Activated CD4-positive, alpha-beta T cell treated with anti-CD3 and anti-CD28 coated beads for 48 hours (primary cell): ENCODE measurements at places on chromosomes 11 and 22.
A peak's percentile ranks its signal among the peaks of the same experiment; 100 is the strongest.

GRCh38 chr11:57873196-57873911 lies 111.8 kb downstream of the CTNND1 start:
- no peak for DNase-seq

DNA sequence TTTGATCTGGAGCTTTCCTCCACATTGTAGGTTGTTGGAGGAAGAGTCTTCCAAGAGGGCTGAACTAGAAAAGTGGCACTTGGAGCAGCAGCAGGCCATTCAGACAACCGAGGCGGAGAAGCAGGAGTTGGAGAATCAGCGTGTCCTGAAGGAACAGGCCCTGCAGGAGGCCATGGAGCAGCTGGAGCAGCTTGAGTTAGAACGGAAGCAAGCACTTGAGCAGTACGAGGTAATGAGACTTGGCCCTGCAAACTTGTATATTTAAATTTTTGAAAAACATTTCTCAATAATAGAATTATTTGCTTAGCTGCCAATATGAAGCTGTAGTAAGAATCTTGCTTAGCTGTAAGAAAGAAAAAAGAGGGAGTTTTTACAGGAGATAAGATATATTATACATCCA lies 84.0 kb downstream of the SWAP70 start:
- no peak for DNase-seq

GRCh38 chr11:102295045-102295444 lies 22.2 kb upstream of the BIRC3 start:
- DNase-seq = no peak

DNA sequence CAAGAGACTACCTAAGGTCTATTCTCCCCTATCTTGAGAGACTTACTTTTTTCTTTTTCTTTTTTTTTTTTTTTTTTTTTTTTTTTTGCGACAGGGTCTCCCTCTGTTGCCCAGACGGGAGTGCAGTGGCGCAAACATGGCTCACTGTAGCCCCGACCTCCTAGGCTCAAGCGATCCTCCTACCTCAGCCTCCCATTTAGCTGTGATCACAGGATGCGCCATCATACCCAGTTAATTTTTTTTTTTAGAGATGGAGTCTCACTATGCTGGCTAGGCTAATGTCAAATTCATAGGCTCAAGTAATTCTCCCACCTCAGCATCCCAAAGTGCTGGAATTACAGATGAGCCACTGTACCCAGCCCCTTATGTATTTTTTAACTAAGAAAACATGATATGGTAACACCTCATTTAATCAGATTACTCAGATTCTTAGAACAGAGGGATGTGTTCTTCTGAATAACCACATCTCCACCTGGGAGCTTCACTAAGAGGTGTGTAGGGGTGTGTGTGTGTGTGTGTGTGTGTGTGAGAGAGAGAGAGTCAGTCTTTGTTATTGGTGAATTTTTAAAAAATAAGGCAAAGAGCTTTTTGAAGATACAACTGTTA lies 102.9 kb downstream of the USP35 start:
- peak; percentile 23 for DNase-seq

- no peak for DNase-seq
Measured at GRCh38 chr11:15747671-15748070, 608.7 kb downstream of the SOX6 start.

- DNase-seq = no peak
Measured at GRCh38 chr11:73590991-73591390, 6.9 kb downstream of the FAM168A start.

DNA sequence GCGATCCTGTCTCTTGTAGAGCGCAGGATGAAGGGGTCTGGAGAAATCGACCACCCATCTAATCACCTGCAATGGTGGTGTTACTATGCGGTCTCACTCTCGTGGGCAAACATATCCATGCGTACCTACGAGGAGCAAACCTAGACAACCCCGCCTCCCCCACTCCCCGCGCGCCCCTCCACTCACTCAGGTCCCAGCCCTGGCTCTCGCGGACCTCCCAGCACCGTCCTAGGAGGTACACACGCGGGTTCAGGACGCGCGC lies 887 bp downstream of the TRPC6 start:
- DNase-seq = no peak

DNA sequence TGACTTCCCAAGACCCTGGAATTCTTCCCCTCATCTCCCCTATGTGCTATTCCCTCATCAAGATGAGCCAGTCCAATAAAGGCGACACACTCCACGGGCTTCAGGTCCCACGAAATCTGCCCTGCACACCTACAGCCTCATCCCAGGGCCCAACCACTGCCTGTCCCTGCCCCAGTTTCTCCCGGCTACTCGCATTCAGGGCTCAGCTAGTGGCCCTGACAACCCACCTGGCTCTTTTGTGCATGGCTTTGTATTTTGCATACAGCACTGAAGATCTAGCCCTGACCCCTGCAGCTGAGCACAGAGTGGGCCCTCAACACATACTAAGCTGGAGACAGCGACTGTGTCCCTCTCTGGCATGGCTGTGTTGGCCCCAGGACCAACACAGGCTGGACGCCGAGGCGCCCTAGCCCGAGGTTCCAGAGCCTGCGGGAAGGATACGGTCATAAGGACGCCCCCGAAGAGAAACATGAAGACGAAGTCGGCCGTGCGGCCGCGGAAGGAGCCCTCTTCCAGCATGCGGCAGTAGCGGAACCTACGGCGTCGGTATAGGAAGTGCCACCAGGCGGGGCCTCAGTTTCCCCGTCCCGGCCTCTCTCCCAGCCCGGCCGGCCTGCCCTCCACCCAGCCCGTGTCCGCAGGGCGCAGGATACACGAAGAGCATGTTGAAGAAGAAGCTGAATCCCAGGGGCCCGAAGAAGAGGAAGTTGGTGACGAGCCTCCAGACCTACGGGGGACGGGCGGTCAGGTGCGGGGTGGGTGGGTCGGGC lies 710 bp downstream of the DERL3 start:
- DNase-seq = peak; percentile 16

GRCh38 chr11:2587976-2588748 lies 111.6 kb downstream of the KCNQ1OT1 start:
- DNase-seq = no peak

DNA sequence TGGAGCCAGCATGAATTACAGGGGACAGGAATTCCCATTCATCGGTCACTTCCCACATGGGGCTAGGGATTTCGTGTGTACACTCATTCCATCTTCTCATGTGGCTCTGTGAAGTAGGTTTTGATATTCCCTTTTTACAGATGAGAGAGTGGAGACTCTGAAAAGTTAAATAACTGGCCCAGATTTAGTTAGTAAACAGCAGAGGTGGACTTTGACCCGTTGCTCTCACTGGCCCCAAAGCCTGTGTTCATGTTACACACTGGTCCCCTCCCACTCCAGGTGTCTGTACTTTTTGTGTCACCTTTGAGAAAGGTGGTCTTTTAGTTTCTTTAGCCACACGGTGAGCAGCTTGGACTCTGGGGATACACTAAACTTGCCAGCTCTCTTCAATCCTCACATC lies 108.5 kb downstream of the MICAL2 start:
- no peak for DNase-seq

- no peak for DNase-seq
Measured at GRCh38 chr11:84234011-84234410, 947.8 kb upstream of the CCDC90B start.

- no peak for DNase-seq
Measured at GRCh38 chr11:94077552-94078293, 50.9 kb upstream of the PANX1 start.

DNA sequence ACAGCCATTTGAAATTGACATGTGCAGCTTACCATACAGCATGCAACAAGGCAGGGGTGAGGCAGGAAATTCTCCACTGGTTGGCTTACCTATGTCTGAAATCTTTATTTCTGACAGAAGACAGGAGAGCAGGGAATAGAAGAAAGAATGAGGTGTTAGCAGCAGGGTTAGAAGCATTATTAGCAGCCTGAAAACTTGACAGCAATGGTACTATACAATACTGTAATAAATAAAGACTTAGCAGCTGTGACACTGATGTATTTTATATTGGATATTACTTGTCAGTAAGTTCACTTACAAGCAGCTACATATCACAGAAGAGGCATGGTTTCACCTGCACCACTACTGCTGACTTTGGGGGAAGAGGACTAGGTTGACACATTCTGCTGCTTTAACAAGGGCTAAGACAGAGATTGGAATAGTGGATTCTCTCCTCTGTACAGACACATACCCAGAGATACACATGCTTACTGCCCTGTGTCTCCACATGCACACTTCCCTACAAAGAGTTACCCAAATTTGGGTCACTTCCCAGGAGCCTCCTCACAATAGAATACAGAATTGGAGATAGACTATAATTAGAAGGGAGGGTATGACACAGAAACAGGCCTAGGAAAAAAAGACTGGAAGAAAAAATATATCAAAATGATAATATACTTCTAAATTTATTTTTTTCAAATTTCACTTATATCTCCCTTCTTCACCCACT lies 145.8 kb upstream of the NARS2 start:
- no peak for DNase-seq

- DNase-seq = no peak
Measured at GRCh38 chr22:48695251-48695650, 1132.4 kb downstream of the BRD1 start.

GRCh38 chr11:45617871-45618601 lies 47.4 kb downstream of the CHST1 start:
- DNase-seq = no peak

DNA sequence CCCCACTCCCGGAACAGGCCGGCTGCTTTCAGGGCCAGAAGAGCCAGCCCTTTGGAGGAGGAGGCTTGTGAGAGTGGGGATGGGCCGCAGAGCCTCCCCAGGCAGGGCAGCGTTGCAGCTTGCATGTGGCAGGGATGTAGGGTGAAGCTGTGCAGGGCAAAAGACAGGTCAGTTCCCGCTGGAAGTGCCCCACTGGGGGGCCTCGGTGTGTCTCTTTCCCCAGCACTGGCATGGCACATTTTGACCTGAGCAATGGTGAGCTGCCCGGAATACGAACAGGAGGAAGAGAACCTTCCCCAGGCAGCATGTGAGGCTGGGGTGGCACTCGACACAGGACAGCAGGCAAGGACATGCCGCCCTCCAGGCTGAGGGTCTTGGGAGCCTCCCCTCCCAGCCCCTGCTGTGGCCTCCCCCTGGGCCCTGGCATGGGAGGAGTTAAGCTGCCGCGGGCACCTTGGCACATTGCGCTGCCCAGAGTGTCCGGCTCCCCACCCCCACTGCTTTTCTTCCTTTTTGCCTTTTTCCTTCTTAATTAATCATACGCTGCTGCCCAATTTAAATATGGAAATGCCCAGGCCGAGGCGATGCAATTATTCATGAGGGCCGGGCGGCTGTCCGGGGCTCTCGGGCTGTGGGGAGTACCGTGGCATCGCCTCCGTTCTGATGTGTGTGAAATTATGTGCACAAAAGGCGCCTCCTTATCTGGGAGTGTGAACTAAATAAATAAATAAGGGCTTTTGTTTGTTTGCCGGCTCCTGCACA lies 76.0 kb upstream of the WNT7B start:
- peak; percentile 52 for DNase-seq

GRCh38 chr11:82902880-82903279 lies 1.3 kb downstream of the DDIAS start:
- DNase-seq = no peak

GRCh38 chr22:46067159-46068111 lies 82.9 kb upstream of the PPARA start:
- DNase-seq = no peak

DNA sequence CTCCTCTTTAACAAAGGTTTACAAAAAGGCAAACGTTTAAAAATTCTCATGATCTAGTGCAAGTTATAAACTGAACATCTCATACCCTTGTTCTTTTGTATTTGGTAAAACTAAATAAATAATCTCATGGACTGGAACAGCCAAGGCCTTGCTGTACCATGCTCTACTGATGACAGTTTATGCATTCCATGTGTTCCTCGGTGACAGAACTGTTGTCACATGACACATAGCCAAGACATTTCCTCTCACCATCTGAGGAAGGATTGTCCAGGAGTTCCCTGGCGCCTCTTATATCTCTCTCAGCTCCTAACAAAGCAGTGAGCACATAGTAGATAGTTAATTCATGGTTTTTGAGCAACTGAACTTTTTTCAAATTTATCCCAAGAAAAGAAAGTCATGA lies 12.6 kb downstream of the CCDC83 start:
- no peak for DNase-seq

DNA sequence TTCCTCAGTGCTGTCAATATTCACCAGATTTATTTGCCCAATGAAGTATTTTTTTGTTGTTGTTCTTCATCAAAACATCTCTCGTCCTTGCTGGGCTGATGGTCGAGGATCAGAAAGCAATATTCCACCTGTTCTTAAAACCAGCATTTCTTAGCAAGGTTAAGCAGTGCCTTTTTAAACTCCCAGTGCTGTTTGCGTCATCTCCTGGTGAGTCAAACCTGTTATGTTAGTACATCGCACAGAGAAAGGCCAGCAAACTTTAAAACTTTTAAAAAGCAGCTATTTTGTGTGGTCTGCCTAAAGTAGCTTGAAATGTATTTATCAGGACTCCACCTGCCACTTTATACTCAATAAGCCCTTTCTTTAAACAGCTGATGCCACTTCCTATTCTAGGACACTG lies 802.0 kb downstream of the KCNA4 start:
- no peak for DNase-seq

- DNase-seq = no peak
Measured at GRCh38 chr11:75342231-75342918, 9.1 kb downstream of the ARRB1 start.

DNA sequence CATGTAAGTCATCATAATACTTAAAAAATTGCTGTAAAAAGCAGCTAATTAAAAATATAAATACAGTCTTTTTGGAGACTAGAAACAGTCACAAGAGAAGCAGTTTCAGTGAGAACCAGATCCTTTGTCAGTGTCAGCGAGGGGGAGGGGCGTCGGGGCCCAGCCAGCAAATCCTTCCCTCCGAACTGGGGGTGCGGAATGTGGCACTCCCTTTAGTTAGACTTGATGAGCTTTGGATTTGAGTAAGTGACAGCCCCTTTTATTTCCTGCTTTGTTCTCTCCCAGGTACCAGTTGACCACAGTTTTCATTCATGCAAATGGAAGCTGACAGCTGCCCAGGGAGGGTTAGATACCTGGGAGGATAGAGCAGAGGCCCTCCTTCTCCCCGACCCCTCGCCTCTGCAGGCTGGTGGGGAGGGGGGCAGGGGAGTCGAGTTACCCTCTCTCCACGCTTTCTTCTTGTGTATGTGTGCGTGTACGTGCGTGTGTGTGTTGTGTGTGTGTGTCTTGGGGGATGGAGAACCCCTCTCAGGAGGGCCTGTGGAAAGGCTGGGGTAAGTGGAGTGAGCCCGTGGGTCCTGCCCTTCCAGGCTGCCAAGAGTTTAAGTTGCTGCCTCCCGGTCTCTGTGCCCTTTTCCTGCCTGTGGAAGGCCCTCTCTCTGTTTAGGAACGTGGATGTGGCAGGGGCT lies 38.3 kb downstream of the PTPRJ start:
- DNase-seq = no peak
